ENCODE measurements at places on chromosomes 6 and 20.

GRCh38 chr20:25089096-25089495 is 7.2 kb upstream of the VSX1 start:
- DNase-seq = no peak

DNA sequence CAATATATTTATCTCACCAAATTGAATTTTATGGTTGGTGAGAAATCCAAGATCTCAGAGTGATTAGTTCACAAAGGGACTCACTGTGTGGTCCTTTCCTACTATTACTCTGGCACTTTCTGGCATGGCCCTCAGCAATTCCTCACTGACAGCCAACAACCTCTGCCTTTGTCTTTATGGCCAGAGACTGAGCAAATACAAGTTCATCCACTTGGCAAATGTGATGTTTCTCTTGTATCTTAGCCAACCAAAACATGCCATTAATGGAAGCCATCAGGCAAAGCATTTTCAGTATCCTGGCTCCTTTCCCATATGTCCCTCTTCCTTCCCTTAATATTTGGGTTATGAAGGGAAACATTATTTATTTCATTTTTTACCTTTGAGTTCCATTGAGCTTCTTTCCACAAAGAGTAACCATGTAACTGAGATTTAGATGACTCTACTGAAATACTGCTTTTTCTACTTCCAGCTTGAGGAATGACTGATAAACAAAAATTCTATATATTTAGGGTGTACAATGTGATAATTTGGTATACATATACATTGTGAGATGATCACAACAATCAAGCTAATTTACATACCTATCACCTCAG is 30.8 kb upstream of the SMLR1 start:
- DNase-seq = no peak

DNA sequence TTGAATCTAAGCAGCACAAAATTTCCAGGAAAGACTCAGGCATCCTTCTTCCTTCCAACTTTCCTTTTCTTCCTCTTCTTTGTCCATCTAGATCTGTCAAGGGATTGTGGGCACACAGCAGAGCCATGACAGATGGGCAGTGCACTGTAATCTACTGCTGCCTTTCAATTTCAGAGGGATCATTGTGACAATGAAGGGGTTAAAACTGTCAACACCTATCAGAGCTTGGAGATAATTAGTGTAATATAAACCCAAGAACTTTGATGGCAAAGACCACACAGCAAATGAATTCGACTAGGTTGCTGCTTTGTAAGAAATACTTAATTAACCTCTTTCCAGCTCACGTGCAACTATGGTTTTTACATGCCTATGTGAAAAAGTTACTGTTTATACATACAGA is 55.0 kb downstream of the SAMD5 start:
- DNase-seq = no peak

- peak; percentile 56 for DNase-seq
These were observed 43.2 kb downstream of the PHIP start for GRCh38 chr6:79034865-79035264.

DNA sequence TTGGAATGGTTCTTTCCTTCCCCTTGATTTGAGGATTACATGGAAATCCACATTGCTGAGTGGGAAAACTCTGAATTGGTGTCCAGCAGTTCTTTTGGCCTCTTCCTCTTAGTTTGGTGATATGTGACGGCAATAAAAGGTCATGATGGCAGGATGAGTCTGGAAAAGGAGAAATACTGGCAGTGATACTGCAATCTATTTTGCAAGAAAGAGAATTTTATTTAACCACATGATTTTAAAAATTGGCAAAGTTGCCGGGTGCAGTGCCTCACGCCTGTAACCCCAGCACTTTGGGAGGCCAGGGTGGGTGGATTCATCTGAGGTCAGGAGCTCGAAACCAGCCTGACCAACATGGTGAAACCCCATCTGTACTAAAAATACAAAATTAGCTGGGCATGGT is 73.1 kb downstream of the ADTRP start:
- no peak for DNase-seq

- DNase-seq = no peak
These were observed 20.8 kb upstream of the BMP7 start for GRCh38 chr20:57287007-57287880.

- DNase-seq = peak; percentile 71
These were observed 929 bp downstream of the CDH22 start for GRCh38 chr20:46307139-46307998.

DNA sequence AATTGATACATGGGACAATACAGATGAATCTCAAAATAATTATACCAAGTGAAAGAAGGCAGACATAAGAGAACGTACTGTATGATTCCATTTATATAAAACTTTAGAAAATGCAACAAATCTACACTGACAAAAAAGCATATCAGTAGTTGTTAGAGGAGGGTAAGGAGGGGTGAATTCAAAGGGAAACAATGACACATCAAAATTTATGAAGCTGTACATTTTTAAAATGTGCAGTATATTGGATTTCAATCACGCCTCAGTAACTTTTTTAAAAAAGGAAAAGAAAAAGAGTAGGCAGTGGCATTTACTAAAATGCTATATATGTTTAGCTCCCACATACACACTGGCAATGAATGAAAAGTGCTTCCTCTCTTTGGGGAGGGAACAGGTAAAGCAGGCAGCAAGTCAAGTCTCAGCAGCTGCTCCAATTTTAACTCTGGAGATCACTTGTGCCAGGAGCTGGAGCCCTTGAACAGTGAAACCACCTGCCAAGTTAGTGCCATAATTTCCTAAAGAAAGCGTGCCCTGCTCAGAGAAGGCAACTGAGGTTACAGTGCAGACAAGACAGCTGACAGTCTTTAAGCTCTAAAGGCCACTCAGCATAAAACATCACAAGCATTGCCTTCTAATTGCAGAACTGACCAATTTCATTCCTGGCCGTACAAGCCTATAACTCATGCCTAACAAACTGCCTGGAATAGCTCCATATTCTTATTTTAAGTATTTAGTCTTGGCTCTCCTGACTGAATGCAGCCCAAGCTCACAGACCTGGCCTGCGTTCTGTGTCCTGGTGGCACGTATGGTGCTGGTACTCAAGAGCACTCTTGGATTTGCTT is 10.9 kb downstream of the FKBP1A start:
- DNase-seq = no peak

- no peak for DNase-seq
These were observed 96.9 kb downstream of the DHX35 start for GRCh38 chr20:39059036-39059435.

DNA sequence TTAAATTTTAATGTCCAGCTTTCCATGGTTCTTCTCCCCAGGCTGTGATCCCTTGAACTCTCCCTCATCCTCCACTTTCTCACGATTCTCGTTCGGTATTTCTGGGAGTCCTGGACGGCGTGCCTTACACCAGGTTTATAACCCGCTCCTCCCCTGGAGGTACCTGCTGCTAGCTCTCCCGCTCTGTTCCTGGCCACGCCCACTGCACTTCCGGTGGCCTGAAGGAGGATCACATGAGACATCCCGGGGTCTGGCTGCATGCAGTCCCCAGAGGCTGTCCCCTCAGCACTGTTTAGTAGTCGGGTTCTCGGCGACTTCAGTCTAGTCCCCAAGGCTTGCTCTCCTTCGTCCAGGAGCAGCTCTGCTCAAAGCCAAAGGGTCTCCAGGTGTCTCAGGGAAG is 28.4 kb upstream of the GCLC start:
- no peak for DNase-seq

GRCh38 chr6:111857674-111858337 is 15.4 kb downstream of the FYN start:
- DNase-seq = no peak

DNA sequence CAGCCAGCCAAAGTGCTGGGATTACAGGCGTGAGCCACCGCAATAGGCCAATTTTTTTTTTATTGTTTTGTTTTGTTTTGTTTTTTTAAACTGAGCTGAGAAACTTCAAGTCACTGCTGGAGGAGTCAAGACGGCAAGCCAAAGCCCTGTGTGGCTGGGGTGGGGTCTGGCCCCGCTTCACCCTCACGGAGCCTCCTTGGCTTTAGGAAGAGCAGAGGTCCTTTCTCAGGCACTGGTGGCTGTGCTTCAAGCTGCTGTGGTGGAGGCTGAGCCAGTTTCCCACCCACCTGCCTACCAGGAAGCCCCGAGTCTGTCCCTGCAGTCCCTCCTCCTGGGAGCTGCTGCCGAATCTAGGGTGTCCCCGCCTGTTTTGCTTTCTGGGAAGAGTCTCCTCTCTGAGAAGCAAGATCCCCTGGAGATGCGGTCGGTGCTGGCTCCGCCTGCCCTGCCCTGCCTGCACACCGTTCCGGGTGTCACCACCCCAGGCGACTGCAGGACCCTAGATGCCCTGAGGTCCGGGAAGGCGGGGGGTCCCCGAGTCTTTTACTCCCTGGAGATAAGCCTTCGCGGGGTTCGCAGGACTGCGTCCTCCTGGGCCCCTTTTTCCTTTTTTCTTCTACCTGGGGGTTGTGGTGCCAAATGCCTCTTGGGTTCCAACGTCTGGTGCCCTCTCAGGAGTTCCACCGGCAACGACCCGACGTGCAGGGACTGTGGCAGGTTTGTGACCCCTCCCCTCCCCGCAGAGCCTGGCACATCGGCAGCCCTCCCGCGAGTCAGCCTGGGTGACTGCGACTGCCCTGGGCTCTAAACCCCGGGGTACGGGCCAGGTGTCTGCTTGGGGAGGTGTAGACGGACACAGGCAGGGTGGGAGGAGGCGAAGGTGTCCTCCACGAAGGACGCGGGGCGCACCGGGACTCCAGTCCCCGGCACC is 100.7 kb downstream of the TAF4 start:
- no peak for DNase-seq

DNA sequence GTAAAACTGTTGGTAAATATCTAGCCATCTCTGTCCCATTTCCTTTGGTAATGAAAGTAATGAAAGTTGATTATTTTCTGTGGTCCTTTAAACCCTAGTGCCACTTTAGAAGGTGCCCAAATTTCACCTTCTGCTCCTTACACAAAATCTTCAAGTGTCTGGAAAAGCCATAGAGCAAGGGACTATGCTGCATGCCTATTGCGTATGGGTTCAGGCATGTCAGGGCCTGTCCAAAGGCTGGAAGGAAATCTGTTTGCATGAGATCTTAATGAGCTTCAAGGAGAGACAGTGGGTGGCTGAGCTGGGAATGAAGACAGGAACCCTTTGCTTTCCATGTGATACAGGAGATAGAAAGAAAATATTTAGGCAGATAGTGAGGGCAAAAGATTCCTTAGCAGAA is 66.6 kb upstream of the CCN6 start:
- DNase-seq = no peak

- DNase-seq = no peak
These were observed 39.3 kb downstream of the ALDH8A1 start for GRCh38 chr6:134910593-134910935.

DNA sequence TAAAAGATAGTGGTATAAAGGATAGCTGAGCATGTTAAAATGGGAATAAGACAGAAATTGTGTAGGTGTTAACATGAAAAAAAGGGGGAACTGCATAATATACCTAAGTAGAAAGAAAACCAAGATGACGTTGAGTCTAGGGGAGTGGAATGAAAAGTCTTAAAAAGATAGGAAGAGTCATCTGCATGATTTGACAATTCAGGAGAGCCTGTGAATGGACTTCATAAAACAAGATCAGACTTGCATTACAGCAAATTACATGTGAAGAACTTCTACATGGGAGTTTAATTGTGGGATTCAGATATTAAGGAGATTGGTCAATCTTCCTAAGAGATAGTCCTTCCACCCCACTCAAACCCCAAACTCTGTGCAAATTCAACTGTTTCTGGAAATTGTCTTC is 85.5 kb downstream of the WASF1 start:
- DNase-seq = no peak

- no peak for DNase-seq
These were observed 47.0 kb downstream of the MYH7B start for GRCh38 chr20:35002426-35003210.

DNA sequence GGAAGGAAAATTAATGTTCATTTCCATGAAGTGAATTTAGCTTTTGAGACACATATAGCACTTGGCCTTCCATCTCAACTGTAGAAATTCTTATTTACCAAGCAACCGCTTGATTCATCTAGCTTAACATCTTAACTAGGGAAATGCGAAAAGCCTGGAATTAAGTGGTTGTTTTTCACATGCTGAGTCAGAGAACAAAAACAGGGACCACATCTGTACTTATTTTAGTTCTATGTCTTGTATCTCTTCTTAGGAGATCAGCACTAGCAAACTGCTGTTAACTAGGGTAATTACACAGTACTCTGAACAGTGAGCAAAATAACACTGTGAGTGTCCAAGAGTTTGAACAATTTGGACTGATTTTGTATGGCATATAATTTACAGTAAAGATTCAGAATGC is 590.9 kb upstream of the NRSN1 start:
- DNase-seq = no peak

- DNase-seq = no peak
These were observed 44.6 kb upstream of the TBC1D7 start for GRCh38 chr6:13372688-13373487.

GRCh38 chr20:23298155-23298554 is 52.4 kb upstream of the NXT1 start:
- no peak for DNase-seq

- DNase-seq = no peak
These were observed 1286.0 kb upstream of the GJE1 start for GRCh38 chr6:140846503-140847261.

- no peak for DNase-seq
These were observed 212.0 kb upstream of the SSTR4 start for GRCh38 chr20:22823119-22823518.

DNA sequence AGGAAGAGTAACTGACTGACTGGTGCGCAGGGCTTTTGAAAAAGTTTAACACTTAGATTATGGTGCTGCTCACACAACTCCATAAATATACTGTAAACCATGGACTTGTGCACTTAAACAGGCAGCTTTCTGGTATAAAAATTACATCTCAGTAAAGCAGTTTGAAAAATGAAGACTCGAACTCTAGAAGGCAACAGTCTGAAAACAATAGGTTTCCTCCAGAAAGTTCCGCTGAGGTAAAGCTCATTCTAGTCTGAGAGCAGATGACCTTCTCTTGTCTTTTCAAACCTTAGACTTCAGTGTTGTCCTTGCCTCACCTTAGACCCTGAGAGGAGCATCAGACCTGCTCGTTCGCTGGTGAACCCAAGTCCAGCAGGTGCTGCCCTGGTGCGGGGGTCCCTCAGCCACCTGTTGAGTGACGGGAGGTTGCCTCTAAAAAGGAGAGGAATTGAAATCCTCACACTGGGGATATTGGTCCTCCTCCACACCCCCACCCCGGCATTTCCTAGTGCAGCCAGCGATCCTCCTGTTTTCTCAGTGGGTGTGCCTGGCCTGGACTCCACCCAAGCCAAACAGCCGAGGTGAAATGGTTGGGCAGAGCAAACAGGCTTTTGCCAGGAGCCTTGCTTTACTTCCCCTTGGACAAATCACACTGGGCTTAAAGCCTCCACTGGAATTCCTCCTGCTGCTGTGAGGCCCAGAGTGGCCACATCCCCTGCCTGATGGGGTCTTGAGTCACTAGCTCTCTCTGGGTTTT is 14.7 kb upstream of the PYGB start:
- no peak for DNase-seq

DNA sequence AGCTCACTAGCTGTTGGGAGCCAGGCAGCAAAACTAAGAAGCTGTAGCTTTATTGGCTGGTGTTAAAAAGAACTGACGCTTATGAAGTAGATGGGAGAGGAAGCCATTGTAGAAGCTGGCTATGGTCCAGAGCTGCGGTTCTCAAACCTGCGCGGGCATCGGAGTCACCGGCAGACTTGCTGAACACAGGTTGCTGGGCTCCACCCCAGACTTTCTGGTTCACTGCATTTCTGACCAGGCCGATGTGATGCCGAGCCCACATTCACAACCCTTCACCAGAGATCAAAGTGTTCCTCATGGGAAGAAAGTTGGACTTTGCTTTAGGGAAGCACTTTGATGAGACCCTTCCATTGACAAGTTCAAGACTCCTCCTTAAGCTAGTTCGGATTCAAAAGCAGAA is 231.6 kb downstream of the QKI start:
- DNase-seq = no peak

GRCh38 chr6:18441251-18441979 is 54.3 kb downstream of the RNF144B start:
- no peak for DNase-seq

GRCh38 chr6:122553697-122554096 is 56.5 kb upstream of the PKIB start:
- no peak for DNase-seq
